ENCODE measurements at places on chromosomes 11 and 22.

DNA sequence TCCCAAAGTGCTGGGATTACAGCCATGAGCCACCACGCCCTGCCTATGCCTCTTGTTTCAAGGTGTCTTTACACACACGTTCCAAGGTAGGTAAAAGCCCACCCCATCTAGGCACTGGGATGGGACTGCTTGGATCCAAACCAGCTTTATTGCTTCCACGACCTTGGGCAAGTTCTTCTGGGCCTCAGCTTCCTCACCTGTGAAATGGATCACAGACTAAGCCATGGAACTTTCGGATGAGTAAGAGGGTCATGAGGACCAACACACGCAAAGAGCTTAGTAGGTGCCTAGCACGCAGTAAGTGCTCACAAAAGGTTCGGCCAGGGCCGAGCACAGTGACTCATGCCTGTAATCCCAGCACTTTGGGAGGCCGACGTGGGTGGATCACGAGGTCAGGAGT is 15.6 kb downstream of the RHOD start:
- no peak for DNase-seq

- no peak for DNase-seq
Measured at GRCh38 chr11:92854952-92855351, 114.5 kb upstream of the MTNR1B start.

DNA sequence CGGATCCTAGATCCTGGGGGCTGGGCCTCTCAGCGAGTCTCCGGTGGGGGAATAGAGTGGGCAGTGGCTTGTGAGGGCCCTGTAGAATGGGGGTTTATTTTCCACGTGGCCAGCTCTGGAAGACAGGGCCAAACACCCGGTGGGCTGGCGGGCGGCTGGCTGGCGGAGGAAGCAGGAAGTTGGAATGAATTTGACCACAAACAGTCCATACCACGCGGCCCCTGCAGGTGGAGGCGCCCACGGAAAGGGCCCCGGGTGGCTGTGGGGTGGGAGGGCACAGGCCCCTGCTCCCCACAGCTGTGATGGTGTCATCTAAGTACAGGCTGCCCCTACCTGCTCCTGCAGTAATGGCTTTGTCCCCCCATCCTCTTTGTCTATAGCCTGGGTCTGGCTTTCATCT is 15.1 kb downstream of the MCAT start:
- DNase-seq: no peak

GRCh38 chr11:66768088-66768521 is 39.1 kb upstream of the SPTBN2 start:
- DNase-seq: no peak

- DNase-seq: no peak
Measured at GRCh38 chr22:37010976-37011375, 8.3 kb downstream of the TST start.

DNA sequence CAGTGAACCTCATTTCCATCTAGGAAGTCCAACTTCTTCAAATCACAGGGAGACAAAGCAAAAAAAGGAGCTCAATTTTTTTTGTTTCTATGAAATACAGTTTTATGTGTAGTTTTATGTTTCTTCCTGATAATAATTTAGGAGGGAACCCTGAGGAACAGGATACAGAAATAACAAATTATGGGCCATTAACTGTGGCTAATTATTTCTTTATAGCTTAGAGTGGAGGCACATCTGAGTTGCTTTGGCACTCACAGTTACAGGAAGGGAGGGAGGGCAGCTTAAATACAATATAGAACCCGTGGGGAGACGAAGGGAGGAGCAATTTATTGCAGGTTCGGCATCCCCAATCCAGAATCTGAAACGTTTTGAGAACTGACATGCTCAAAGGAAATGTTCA is 37.1 kb upstream of the HORMAD2 start:
- no peak for DNase-seq

GRCh38 chr11:120063686-120064340 is 74.1 kb downstream of the TRIM29 start:
- DNase-seq: no peak

DNA sequence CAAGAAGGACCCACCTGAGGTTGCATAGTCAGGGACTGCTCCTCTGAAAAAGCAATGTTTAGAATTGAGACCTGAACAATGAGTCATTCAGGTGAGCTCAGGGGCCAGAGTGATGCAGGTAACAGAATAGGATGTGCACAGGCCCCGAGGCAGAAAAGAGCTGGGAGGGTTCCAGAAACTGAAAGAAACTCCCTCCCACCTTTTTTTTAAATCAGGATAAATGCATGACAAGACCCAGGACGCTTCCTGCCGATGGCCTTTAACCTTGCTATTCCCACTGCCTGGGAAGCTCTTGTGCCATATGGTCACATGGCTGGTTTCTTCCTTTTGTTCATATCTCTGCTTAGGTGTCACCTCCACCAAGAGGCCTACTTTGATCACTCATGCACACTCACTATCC is 214.2 kb upstream of the ZBED5 start:
- DNase-seq: no peak

GRCh38 chr11:102781676-102782075 is 1.2 kb upstream of the MMP10 start:
- DNase-seq: no peak

GRCh38 chr11:69598147-69598546 is 42.8 kb upstream of the CCND1 start:
- peak; percentile 11 for DNase-seq

GRCh38 chr11:126051117-126051516 is 11.5 kb downstream of the CDON start:
- DNase-seq: no peak

DNA sequence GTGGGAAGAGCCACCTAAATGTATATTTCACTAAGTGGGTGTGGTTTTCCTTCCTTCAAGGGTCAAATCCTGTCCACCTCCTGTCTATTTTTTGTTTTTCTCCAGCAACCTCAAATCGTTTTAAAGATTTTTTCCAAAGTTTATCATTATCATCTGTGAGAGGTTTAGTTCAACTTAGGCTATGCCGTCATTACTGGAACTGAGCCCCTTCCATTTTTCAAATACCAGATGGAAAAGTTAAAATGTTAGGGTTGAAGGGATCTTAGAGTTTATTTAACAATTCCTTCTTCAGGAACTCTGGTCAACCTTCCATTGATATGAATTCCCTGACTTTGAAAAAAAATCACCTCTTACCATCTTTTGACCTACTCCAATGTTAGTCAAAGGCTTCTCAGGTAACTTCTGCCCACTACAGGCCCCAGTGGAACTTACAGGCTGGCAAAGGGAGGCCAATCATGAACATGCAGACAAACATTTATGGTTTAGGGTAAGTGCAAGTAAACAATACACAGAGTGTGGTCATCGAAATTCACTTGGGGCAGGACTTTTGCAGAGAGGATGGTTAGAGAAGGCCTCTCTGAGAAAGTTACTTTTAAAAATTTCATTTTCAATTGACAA is 45.2 kb downstream of the SYN3 start:
- no peak for DNase-seq

DNA sequence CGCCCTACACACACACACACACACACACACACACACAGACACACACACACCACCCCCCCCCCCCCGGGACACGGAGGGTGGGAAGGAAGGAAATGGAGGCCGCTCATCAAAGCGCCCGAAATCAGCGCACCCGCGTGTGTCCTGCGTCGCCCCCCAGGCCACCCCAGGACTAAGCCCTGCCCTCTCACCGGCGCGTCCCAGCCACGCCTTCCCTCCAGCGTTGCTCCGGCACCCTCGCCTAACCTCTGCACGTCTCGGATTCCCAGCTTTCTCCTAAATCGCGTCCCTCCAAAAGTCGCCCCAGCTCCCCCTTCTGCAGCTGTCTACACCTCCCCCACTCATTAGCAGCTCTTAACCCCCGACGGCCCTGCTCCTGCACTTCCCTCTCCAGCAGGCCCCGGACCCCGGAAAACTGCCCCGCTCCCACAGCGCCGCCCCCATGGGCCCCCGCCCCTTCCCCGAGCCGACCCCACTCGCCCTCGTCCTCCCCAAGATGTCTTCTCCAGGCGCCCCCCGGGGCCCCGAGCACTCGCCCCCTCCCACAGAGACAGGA is 557 bp downstream of the PACSIN2 start:
- no peak for DNase-seq

DNA sequence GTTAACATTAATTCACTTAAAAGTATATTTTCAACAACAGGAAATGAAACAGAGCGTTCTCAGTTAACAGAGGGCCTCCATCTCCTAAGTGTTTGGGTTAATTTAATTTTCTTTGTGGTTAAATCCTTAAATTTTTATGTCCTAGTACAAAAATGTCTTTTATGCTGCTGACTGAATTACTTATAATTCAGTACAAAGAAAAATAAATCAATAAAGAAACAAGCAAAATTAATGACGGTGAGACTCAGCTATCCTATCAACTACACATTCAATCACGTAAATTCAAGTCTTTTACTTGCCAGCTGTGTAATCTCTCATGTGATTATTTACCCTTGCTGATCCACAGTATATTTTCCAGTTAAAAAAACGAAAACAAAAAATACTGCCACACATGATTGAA is 81.4 kb downstream of the BBOX1 start:
- DNase-seq: no peak

DNA sequence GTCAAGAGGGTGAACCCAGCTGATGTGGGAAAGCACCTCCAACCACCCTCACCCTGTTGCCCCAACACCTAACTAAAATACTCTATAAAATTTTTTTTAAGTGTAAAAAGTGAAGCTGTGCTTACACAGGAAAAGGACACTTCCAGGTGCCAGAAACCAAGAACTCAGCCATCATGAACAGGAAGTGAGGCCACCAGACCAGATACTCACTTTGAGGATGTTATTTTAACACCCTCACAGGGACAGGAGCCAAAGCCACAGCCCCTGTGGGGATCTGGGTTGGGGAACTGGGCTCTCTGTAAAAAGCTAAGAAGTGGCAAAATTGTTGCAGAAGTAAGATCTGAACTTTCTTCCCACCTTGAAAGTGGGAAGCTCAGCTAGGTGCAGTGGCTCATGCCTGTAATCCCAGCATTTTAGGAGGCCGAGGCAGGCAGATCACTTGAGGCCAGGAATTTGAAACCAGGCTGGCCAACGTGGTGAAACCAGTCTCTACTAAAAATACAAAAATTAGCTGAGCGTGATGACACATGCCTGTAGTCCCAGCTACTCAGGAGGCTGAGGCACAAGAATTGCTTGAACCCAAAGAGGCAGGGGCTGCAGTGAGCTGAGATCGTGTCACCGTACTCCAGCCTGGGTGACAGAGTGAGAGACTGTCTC is 3.8 kb downstream of the RSPH14 start:
- DNase-seq: no peak

DNA sequence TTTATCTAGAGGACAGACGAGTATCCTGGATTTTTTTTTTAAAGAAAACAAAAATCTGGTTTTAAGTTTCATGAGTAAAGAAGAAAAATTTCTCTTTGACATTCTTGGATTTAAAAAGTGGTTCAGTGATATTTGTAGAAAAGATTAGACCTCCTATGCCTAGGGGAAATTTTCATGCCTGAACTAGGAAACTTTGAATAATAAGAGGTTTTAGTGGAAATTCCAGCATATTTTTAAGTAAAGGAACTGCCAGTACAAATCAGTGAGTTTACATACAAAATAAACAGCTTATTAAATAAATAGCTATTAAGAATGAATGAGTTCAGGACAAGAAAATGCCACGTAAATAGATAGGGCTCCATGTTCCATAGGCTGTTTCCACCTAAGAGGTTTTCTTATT is 17.5 kb downstream of the JAM3 start:
- no peak for DNase-seq

All from AG10803 (cell line).